Activated effector memory CD4-positive, alpha-beta T cell treated with Interleukin-2 at 50 U/mL for 16 hours (primary cell): ENCODE measurements at places on chromosomes 4 and X.

GRCh38 chr4:88144866-88145300, 13.6 kb downstream of the ABCG2 start:
- DNase-seq, result no peak

GRCh38 chr4:135184715-135185114, 983.1 kb upstream of the PABPC4L start:
- no peak for DNase-seq

- no peak for DNase-seq
Measured at GRCh38 chr4:141810712-141811375, 174.5 kb downstream of the IL15 start.

- DNase-seq, result no peak
Measured at GRCh38 chrX:2577844-2578466, 77.2 kb upstream of the DHRSX start.

GRCh38 chr4:176340871-176341685, 21.3 kb downstream of the SPCS3 start:
- no peak for DNase-seq

GRCh38 chr4:34289489-34289888, 1954.8 kb downstream of the ARAP2 start:
- no peak for DNase-seq

- no peak for DNase-seq
Measured at GRCh38 chrX:103437147-103437873, 61.0 kb downstream of the BEX3 start.

GRCh38 chr4:92514627-92515026, 210.9 kb downstream of the GRID2 start:
- no peak for DNase-seq

- DNase-seq, result no peak
Measured at GRCh38 chrX:73977542-73978169, 326.3 kb upstream of the ZCCHC13 start.

GRCh38 chr4:26021417-26022345, 107.7 kb downstream of the SMIM20 start:
- no peak for DNase-seq

DNA sequence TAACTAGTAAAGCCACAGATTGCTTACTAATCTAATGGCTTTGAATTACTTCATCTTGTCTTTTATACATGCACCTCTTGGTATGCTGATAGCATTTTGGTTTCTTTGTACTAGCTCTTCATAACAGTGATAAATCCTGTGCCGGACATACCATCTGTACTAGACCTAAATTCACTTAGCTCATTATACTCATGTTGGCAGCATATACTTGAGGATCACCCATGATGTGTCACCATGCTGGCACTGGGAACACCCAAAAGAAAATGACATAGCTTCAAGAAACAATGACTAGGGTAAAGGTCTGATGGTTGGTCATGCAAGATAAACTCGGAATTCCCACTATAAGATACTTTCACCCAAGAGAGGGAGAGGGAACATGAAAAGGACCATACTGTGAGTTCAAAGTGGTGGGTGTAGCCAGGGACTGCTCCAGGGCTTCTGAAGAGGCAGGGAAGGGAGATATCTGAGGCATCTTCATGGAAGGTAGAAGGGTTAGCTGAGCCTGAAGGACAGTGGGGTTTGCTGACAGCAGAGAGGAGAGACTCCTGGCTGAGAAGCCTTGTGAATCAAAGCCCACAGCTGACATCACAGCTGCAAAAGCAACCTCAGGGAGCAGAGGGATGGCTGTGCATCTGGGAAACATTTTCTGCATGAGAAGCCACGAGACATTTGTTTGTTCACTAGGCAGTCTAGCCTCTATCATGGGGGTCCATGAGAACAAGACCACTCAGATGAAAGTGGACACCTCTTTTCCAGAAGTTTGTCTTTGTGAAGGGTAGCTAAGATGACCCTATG, 314.2 kb downstream of the RAB28 start:
- no peak for DNase-seq

- no peak for DNase-seq
Measured at GRCh38 chr4:124722071-124722470, 9.5 kb upstream of the ANKRD50 start.

DNA sequence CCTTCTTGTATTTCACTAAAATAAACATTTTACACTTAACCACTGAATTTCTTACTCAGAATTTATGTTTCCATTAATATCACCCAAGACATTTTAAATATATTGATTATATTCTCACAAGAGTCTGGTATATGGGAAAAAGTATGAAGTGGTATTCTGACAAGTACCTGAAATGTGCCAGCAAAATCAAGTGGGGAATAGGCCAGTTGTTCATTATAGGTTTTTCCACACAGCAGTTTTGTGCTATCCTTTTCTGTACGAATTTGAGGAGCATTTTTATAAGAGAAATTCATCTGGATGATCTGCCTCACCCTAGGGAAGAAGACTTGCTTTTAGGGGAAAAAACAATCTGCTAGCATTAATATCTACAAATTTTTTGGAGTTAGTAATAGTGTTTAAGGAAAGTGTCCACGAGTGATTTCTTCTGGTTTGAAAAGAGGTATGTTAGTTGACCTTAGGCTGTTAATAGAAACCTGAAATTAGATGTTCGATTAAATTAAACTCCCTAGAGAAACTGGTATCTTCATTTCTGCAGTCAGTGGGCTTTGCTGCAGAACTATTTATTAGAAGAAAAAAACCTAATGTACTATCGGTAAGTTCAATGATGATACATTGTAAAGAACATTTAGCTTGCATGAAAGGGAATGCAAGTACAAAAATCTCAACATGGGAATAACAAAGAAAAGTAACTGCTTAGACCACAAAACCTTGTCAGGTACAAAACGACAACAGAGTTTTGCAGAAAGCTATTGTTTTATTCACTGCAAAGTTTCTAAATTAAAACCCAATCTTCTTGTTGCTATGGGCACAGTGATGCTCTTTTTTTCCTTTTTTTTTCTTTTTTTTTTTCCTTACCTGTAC, 1.8 kb downstream of the KLF3 start:
- no peak for DNase-seq

GRCh38 chr4:168639914-168640313, 143.1 kb downstream of the PALLD start:
- DNase-seq, result no peak

GRCh38 chrX:16970977-16971376, 24.5 kb downstream of the REPS2 start:
- no peak for DNase-seq

DNA sequence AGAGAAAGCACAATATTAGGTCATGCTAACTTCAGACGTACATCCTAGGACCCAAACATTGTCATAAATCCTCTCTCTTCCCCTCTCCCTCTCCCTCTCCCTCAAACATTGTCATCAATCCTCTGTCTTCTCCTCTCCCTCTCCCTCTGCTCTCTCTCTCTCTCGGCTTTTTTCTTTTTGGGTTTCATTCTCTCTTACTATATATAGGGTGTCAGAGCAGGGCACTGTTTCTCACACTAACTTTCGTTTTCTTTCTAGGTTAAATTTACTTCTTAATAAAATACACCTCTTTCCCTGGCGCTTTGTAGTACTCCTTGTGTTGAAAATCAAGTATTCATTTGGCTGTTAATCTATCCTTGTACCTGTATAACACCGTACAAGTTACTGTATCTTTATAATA, 37.0 kb upstream of the HERC5 start:
- DNase-seq, result no peak

DNA sequence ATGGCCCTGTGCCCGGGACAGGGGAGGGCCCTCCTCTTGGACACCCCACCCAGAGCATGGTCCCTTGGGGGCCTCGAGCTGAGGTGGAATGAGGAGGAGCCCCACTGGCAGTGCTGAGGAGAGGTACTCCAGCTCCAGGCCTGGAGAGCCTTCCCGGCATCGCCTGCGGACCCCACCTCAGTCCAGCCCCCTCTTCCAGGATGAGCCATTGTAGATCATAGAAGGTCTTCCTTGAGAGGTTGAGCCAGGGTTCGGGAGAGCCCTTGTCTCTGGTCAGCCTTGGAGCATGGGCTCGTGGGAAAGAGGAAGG, 16.9 kb downstream of the SMIM10L2A start:
- no peak for DNase-seq

DNA sequence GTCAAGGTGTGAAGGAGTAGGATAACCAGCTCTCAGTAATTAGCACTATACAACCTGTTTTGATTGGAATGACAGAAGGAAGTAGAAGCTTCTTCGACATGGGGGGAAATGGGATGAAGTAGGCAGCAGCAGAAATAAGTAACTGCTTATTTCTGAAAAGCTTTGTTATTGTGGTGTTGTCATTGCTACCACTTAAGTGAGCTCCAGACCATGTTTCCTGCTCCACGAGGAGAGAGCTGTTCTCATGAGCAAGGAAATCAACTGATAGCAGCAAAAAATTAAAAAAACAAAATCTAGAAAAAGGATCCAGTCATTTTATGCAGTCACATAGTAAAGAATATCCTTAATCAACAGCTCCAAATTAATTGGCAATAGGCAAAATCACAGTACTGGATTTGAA, 106.1 kb upstream of the TLL1 start:
- DNase-seq, result no peak

DNA sequence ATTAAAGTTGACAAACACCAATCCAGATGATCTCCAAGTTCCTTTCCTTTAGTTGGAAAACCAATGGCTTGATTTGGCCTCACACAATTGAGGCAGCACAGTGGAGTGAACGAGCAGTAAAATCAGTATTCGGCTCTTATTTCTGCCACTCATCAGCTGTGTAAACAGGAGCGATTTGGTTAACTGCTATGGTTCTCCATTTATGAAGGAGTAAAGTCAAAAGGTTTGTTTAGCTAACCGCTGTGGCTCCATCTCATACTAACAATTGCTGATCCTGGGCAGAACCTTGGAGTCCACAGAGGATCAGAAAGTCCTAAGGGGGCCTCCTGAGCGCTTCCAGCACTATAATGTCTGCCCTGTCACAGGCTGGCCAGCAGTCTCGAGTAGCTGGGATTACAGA, 54.5 kb upstream of the EXOC1L start:
- DNase-seq, result no peak

GRCh38 chr4:150224896-150225591, 146.8 kb downstream of the DCLK2 start:
- no peak for DNase-seq

GRCh38 chr4:181507180-181507835, 735.9 kb upstream of the TENM3 start:
- no peak for DNase-seq

DNA sequence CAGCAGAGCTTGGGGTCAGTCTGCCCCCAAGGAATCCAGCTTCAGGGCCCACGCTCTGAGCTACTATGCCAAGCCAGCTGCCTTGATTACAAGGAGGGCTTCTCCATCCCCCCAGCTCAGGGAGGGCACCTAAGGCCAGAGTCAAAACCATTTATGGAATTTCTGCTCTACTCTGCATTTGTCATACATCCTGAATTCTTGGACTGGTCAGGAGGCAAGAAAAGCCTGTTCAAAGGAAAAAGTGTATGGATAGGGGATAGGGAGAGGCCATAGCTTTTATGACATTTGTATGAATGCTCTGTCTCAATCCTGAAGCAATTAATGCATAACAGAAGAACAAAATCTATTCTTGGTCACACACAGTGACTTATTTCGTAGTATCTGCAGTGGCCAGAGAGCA, 32.2 kb downstream of the EDNRA start:
- no peak for DNase-seq

DNA sequence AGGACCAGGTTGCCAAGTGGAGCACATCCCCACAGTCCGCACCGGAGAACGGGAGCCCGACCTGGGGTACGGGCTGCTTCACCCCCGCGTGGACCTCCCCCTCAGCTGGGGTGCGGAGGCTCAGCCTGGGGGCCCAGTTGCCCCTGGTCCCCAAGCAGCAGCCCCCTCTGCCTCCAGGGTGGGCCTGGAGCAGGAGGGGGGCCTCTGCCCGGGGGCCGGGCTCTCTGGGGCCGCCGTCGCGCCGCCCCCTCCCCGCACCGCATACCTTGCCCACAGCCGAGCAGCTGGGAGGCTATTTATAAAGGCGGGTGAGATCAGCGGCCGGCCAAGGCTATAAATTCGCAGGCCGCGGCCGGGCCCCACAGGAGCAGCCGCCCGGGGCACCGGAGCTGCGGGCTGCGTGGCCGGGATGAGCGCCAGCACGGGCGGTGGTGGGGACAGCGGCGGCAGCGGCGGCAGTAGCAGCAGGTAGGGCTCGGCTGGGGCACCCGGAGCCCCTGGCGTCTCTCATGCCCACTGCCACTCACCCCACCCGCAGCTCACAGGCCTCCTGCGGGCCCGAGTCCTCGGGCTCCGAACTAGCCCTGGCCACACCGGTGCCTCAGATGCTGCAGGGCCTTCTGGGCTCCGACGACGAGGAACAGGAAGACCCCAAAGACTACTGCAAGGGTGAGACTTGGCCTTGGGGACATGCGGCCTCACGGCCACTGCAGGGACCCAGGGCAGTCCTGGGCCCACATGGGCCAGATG, at the start of gene SRPK3:
Gene SRPK3 (plus strand): TSS at position 364 of the 750 bp plus-strand sequence. CDS start 46 bp downstream, at position 410.
- DNase-seq, result no peak

DNA sequence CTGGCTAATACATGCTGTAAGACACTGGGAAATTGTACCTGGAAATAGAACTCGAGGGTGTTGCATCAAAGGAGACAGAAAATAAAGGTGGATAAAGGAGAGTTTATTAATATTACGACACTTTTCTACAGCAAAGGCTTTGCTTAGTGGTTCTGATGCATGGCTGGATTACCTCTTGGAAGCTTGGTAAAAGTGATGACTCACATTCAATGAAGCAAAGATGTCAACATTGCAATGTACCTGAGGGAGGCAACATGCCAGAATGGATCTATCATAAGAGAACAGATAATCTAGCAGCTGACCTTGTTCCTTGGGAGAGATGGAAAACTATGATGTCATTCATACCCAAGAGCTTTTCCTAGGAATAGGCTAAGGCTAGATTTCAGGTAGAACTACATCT, 735.1 kb upstream of the DIAPH2 start:
- DNase-seq, result no peak

- no peak for DNase-seq
Measured at GRCh38 chr4:170750519-170750918, 660.8 kb upstream of the AADAT start.

DNA sequence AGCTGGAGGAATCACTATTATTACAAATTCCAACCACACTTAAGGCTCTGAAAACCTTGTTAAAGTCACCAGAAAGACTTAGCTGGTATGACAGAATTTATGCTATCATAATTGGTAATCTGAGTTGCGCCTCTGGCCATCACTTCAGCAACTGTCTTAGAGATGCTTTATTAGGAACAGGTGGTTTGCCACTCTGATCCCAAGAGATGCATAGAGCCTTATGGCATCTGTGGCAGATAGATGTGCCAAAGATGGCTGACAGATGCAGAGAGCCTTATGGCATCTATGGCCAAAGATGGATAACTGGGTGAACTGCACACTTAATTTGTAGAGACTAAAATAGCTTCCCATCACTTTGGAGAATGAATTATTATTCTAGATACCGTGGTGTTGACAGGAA, 32.3 kb upstream of the PLAC8 start:
- no peak for DNase-seq

GRCh38 chrX:47683184-47683828, 24.3 kb upstream of the UXT start:
- DNase-seq, result no peak

- DNase-seq, result no peak
Measured at GRCh38 chrX:13142891-13143290, 98.5 kb upstream of the FAM9C start.

- DNase-seq, result no peak
Measured at GRCh38 chr4:174826660-174827059, 2.4 kb downstream of the GLRA3 start.
